Cortex of kidney (tissue), 1 donor: ENCODE measurements at places on chromosomes 12 and 14.
A peak's percentile ranks its signal among the peaks of the same experiment; 100 is the strongest.

- no peak for DNase-seq
Observed at GRCh38 chr12:46839964-46840363, 14.2 kb upstream of the SLC38A4 start.

DNA sequence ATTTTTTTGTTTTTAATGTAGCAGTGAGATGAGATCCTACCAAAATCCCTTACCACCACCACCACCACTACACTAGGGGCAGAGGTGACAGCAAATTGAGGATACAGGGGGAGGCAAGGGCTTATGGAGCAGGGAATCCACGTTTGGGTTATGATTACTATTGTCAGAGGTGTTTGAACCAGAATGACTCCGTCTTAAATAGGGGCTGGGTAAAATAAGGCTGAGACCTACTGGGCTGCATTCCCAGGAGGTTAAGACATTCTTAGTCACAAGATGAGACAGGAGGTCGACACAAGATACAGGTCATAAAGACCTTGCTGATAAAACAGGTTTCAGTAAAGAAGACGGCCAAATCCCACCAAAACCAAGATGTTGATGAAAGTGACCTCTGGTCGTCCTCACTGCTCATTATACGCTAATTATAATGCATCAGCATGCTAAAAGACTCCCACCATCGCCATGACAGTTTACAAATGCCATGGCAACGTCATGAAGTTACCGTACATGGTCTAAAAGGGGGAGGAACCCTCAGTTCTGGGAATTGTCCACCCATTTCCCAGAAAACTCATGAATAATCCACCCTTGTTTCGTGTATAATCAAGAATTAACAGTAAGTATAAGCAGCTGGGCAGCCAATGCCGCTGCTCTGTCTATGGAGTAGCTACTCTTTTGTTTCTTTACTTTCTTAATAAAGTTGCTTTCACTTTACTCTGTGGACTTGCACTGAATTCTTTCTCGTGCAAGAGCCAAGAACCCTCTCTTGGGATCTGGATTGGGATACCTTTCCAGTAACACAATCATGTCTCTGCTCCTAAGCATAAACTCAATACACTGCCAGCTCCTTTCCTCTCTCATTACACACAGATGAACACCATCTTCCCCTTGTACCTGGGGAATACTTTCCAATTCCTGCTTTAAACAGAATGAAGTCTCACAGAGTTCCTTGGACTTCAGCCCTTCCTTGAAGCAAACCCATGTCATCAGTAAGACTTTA lies 16.7 kb upstream of the CRY1 start:
- no peak for DNase-seq

- no peak for DNase-seq
Observed at GRCh38 chr12:103813949-103814348, 27.1 kb downstream of the NT5DC3 start.

- DNase-seq = no peak
Observed at GRCh38 chr12:93237235-93237915, 140.3 kb upstream of the NUDT4 start.

DNA sequence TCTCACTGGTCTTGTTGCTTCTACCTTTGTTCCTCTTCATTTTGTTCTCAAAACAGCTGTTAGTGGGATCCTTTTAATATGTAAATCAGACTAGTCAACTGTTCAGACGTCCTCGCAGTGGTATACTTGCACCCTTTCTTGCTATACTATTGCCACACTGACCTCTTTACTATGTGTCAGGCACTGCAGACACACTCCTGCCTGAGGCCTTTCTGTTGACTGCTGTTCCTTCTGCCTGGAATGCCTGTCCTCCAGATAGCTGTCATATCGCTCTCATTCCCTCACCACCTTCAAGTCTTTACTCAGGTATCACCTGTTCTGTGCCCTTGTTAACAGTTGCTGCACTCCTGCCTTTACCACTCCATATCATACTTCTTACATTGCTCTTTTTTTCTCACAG lies 90.0 kb upstream of the TMEM263 start:
- no peak for DNase-seq

- DNase-seq = no peak
Observed at GRCh38 chr12:131775392-131776236, 52.6 kb upstream of the MMP17 start.

GRCh38 chr14:78248501-78249090 lies 78.4 kb downstream of the NRXN3 start:
- DNase-seq = no peak

DNA sequence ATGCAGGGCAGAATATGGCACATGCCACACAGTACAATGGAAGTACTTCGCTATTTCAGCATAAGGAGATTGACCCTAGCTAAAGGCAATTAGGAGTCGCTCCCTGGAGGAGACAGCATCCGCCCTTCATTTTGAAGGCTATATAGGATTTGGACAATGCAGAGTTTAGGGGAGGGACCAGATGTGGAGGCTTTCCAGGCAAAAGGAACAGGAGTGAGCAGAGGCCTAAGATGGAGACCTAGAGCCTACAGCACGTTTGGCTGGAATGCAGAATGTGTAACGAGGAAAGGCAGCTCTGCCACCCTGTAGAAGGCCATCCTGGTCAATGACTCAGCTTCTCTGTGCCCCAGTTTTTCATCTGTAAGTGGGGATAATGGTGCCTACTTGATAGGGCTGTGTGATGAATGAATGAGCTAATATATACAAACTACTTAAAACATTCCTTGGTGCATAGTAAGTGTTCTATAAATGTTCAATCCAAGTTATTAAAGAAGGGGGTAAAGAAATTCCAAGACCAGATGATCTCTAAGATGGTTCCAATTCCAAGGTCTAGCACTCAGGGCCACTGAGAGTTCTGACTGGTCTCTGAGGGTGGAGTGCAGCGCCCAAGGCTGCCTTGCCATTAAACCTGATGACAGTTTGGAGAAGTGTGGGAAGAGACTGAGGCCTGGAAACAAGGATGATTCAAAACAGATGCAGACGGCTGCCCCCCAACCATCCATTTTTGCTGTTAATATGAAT lies 54.3 kb upstream of the FRMD6 start:
- DNase-seq = no peak

- DNase-seq = no peak
Observed at GRCh38 chr12:54304187-54304810, 3.5 kb upstream of the NFE2 start.

DNA sequence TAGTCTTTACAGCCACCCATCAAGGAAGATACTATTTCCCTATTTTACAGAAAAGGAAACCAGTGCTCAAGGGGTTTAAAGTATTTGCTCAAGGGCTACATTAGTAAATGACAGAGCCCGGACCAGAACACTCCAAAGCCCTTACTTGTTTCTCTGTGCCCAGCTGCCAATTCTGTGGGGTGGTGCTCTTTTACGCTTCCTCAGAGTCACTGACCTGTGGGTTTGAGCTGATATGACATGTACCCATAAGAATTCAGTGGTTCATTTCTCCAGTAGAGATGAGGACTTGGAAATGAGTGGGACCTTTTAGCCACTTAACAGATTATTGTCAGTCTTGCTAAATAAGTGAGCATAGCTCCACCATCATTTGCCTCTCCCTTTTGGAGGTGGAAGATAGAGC lies 37.4 kb upstream of the NKX2-8 start:
- no peak for DNase-seq

GRCh38 chr12:120978296-120979219 lies at the start of gene HNF1A:
HNF1A (plus strand) TSS chr12:120978543; CDS start chr12:120978769, 226 bp downstream.
- DNase-seq = no peak

DNA sequence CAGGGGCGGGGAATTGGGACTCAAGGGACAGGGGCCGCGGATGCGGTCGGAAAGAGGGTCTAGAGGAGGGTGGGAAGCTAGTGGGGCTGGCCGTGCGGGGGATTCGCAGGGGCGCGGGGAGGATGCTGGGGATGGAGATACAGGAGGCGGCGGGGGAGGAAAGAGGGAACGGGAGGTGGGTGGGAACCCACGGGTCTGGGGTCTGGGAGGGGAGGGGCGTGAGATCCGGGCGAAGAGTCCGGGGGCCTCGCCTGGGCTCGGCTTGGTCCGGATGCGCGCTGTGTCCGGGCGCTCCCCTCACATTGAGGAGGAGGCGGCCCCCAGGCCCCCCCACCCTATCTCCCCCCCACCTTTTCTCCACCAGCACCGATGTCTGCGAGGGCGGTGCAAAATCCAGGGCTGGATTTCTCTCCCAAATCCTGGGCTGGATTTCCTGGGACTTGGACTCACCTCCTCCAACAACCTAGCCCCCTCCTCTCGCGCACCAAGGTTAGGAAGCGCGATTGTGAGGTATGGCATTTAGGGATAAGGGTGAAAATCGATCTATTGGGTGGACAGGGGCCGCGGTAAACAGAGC lies at the start of gene AGAP2:
Gene AGAP2 (minus strand): TSS at position 82 of the 577 bp plus-strand sequence. CDS start 496 bp downstream, outside the sequence.
- no peak for DNase-seq

DNA sequence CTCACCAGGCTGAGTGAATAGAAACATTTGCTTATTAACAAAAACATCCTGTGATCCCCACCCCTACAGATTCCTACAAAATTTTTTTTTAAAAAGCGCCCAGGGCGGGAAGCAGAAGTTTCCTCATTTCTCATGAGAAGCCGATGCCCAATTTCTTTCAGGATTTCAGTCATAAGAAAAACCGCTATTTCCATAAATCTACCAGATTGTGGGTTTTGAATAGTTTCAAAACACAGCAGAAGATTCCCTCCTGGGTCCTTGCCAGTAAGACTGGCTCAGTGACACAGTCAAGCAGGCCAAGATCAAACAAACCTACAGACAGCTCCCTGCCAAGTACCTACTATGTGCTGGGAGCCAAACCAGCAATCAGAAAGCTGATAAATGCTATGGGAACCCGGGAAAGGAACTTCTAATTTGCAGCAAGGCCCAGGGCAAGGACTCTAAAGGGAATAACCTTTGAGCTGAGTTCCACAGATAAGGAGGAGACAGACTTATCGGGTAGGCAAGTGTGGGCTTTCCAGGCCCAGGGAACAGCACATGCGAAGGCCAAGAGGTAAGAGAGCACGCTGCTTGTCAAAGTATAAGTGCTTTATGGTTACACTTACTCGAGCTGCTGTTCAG lies 68.7 kb downstream of the CCDC88C start:
- DNase-seq = no peak

DNA sequence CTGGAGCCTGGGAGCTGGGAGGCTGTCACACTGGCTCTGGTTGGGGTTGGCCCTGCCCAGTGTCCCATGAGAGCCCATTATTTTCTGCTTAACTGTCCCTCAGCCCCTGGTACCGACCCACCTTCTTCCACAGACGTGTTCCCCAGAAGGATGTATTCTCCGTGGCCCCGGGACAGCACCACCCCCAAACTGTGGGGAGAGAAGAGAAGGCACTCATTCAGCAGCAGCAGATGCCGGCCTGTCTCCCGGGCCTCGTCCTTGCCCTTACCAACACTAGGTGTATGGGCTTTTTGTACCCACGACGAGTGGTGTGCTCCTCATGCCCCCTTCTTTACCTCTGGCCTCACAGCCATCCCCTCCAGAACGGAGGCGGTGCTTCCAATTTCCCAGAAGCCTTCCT lies 38.1 kb downstream of the LRTM2 start:
- DNase-seq = no peak

DNA sequence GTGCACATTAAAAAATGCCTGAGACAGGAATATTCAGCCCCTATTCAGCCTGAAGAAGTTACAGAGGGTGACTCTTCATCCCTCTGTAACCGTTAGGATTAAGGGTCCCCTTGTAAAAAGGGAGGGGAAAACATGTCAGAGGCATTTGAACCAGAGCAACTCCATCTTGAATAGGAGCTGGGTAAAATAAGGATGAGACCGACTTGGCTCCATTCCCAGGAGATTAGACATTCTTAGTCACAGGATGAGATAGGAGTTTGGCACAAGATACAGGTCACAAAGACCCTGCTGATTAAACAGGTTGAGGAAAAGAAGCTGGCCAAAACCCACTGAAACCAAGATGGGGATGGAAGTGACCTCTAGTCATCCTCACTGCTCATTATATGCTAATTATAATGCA lies 19.9 kb upstream of the MDM1 start:
- DNase-seq = no peak

DNA sequence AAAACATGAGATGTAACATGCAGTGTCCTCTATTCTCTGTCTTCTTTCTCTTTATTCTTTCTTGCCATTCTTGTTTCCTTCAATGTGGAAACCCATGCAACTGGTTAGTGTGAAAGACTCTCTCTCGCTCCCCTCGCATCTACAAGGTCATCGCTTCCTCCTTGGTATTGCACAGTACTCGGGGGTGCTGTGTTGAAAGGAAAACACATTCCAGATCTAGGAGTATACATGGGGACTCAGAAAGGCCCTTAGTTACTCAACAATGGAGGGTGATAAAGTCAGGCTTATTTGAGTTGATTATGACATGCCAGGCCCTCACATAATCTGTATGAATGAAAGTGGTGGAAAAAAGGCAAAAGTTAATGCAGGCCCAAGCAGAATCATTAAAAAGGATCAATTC lies 75.5 kb upstream of the OVCH1 start:
- DNase-seq = no peak

GRCh38 chr14:36818794-36819384 lies 157.2 kb downstream of the PAX9 start:
- DNase-seq = no peak

- DNase-seq = peak; percentile 14
Observed at GRCh38 chr12:70365648-70366518, at the start of gene KCNMB4. KCNMB4 (plus strand) TSS chr12:70366290; CDS start chr12:70366735, 445 bp downstream.

DNA sequence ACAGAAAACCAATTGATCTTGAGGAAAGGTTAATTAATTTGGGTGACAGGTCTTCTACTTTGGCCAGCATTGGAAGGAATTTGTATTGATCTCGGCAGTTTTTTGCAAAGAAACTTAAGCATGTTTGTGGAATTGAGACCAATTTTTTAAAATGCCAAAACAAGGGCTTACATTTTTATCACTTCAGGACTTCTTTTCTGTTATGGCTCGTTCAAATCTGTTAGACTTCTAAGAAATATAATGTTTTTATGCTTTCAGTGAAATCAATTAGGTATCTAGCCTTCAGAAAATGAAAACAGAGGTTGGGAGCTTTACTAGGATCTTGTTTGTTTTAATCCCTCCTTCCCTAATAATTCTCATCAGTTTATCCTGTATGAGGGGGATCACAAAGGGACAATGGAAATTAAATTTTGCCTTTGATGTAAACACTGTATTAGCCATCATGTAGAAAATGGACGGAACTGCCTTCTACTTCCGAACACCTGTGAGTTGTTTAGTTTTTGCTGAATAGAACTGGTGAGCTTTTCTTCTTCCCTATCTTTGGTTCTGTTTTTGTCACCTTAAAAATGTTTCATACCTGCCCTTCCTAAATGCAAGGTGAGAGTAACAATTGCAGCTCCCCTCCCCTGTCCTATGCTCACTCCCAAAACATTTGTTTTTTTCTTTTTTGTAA lies 7.8 kb downstream of the FOXA1 start:
- DNase-seq = no peak

DNA sequence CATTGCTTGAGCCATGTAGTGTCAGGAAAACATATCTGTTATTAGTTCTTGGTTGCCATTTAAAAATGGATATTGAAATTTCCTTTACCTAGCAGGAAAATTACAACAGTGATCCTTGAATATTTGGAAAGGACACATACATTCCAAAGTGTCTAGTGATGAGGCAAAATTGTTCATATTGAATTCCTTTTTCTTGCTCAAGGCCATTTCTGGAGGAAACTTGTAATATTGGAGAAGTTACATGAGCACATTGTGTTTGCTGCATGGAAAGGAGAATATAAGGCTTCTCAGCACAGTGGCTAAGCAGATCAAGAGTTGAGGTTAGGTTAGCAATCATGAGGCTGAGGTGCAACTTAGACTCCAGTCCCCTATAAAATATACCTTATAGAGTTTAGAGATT lies 121.9 kb downstream of the PDE3A start:
- DNase-seq = no peak
